ENCODE measurements at places on chromosomes 4 and X.

DNA sequence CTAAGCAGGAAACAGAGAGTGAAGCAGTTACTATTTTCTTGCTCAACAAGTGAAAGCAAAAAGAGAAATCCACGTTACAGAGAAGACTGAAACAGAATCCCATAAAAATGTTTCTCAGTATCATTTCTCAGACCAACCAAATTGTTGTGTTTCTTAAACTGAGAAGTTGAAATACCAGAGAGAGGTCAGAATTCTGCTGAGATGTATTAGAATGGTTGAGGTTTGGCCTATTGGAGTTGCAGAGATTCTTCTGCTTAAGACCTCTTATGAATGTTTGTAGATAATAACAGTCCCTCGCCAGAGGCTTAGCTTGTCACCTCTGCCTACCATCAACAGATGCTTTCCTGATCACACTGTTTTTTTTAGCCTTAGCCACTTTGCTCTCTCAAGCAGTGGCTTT lies 481.4 kb downstream of the TRIML1 start:
- DNase-seq, result no peak

DNA sequence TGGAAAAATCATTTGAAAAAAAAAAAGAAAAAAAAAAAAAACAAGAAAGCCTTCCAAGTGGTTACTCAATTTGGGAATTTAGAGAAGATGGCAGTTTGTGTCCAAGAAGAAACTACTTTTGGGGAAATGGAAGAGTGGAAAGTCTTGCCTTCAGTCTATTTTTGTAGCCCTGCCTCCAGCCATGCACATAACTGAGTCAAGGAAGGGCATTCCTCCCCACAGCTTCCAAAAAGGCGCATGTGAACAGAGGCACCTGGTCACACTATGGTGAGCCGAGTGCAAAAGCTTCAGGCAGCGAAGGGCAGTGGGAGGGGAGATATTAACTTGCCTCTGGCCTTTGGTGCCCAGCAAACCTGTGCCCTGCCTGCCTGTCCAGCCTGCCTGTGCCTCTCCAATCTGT lies 163.7 kb downstream of the SMIM20 start:
- DNase-seq, result no peak

DNA sequence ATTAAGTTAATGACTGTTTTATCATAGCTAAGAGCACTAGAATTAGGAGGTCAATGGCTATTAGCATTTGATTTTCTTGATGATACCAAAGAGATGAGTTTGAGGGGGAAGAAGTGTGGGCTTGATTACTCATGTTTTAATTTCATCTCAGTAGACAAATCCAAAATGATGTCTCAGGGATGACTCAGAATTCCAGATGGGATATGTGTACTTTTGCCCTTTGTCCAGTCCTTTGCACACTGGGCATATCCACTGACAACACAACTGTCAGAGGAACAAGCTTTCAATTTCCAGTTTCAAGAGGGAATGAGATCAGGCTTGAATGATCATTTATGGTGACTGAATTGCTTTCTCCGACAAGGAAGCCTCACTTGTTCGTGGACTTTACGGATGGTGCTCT lies 325.3 kb upstream of the FTHL17 start:
- no peak for DNase-seq

GRCh38 chr4:25258980-25259578 lies 25.2 kb downstream of the PI4K2B start:
- DNase-seq, result no peak

- DNase-seq, result no peak
Measured at GRCh38 chr4:57093845-57094831, 16.0 kb downstream of the IGFBP7 start.

DNA sequence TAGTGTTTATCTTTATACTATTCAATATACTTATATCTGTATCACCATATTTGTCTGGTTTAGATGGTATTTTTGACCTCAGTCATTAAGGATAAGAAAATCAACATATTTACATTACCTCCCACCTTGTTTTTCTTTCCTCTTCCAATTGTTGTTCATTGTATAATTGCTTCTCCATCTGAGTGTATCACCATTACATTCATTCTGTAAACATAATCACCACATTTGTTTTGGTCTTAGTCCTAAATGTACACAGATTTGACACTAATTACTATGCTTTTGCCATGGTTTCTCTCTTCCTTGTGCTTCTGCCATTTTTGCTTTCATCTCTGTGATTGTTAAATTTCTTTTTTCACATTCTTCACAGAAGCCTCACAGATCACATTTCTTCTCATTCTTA lies 12.7 kb downstream of the ARMCX6 start:
- no peak for DNase-seq

GRCh38 chr4:155569960-155570515 lies 96.6 kb upstream of the GUCY1A1 start:
- no peak for DNase-seq

- DNase-seq, result no peak
Measured at GRCh38 chrX:9942086-9942485, 25.1 kb upstream of the CLDN34 start.

- no peak for DNase-seq
Measured at GRCh38 chr4:169208090-169208455, 62.7 kb downstream of the SH3RF1 start.

DNA sequence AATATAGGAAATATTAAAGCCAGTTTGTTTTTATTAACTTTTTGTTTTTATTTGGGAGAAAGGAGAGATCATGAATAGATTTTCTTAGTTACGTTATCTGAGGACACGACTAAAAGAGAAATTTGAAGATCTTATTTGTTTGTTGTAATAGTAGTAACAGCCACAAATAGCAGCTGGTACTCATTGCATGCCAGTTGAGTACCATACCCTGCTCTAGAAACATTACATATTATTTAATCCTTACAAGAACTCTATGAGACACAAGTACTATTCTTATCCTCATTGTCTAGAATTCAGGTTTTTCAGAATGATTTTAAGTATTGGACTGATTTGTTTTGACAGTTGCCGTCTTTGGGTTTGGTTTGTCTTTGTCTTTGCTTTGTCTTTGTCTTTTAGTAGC lies 31.8 kb downstream of the USP53 start:
- no peak for DNase-seq

Measured in anterior cingulate cortex (tissue), 58 donors.